ENCODE measurements at places on chromosomes 16 and 17.

DNA sequence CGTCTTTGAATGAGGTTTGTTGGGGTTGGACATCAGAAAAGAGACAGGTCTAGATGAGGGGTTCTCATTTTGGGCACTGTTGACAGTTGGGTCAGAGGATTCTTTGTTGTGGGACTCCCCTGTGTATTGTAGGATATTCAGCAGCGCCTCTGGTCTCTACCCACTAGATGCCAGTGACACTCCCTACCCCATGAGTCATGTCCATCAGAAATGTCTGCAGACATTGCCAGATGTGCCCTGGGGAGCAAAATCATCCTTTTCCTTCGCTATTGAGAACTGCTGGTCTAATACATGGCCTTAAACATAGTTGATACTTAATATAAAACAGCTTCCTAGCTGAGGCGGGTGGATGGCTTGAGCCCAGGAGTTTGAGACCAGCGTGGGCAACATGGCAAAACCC, 3.1 kb downstream of the ABAT start:
- no peak for DNase-seq

DNA sequence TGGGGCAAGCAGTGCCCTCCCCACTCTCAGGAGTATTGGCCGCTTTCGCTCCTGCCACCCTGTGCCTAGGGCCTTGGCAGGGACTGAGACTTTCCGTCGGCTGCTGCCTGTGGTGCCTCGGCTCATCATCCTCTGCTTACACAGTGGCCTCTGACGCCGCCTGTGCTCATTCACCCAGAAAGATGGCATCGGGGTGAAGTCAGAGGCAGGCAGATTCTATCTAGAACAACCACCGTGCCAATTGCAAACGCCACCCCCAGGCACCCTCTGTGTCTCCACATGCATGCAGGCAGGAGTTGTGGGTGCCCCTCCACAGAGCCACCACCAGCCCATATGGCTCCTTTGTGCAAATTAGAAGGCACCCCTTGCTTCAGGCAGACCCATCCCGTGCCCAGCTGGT, 154.2 kb upstream of the GSE1 start:
- no peak for DNase-seq

GRCh38 chr16:51442141-51442870, 291.2 kb upstream of the SALL1 start:
- DNase-seq: no peak

DNA sequence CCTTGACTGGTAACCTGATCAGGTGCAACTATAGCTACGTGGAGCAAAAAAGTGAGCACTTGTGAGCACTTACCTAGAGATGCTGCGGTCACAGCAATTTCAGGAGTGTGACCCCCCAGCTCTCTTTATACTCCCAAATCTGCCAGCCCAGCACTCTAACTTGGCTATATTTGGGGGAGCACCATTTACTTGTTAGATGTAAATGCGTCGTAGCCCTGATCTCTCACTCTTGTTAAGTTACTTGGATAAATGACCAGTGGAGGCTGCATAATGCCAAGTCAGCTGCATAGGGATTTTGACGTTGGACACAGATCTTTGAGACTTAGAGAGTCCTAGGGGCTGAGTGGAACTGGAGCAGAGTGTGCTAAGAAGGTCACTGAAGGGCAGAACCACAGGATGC, at the start of gene MYH13:
TSS of gene MYH13 (minus strand) at position 101 of the 400 bp plus-strand sequence. CDS start 8,476 bp downstream, outside the sequence.
- DNase-seq: no peak

- no peak for DNase-seq
Measured at GRCh38 chr17:3647769-3648555, 11.4 kb downstream of the CTNS start.

GRCh38 chr16:22926105-22926751, 112.3 kb downstream of the HS3ST2 start:
- DNase-seq: no peak

GRCh38 chr16:14011001-14011400, 60.1 kb upstream of the MRTFB start:
- DNase-seq: no peak

GRCh38 chr16:31356566-31357323, 1.8 kb downstream of the ITGAX start:
- no peak for DNase-seq

DNA sequence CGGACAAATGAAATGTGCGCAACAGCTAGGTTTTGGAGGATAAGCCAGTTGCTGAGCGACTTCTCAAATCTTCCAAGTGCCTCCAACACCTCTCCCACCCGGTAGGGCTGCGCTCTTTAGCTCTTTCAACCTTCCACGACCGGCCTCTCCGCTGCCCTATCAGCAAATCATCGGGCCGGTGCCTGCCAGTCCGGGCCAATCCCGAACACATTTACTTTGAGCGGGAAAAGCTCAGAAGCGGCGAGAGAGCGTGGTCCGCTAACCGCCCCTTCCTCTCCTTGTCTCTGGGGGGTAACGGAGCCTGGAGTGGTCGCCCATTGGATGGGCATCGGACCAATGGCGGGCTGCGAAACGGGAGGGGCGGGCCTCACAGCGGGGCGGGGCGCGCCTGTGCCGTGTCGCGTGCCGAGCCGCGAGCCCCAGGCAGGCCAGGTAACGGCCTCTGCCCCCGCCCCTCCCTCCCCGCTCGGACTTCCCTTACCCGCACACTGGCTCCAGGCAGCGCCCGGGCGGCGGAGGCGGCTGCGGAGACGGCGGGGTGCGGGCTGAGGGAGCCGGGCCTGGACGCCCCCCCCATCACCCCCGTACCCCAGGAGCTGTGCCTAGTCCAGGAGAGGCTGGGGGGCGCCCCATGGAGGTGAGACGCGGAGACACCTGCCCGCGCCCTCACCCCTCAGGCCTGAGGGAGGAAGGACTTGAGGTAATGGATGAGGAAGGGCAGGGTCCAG, at the start of gene MEIOC:
TSS of gene MEIOC (plus strand) at position 486 of the 728 bp plus-strand sequence. CDS start at position 632, 146 bp downstream.
- DNase-seq: no peak

- no peak for DNase-seq
Measured at GRCh38 chr17:35731239-35731916, at the start of gene RASL10B. TSS of gene RASL10B (plus strand) at chr17:35731639. CDS start at chr17:35735185, 3,546 bp downstream.

- no peak for DNase-seq
Measured at GRCh38 chr17:57477522-57478362, 221.4 kb downstream of the MSI2 start.

- no peak for DNase-seq
Measured at GRCh38 chr17:43359469-43360110, 39.2 kb upstream of the ARL4D start.

GRCh38 chr16:86018487-86018886, 119.5 kb downstream of the IRF8 start:
- no peak for DNase-seq

DNA sequence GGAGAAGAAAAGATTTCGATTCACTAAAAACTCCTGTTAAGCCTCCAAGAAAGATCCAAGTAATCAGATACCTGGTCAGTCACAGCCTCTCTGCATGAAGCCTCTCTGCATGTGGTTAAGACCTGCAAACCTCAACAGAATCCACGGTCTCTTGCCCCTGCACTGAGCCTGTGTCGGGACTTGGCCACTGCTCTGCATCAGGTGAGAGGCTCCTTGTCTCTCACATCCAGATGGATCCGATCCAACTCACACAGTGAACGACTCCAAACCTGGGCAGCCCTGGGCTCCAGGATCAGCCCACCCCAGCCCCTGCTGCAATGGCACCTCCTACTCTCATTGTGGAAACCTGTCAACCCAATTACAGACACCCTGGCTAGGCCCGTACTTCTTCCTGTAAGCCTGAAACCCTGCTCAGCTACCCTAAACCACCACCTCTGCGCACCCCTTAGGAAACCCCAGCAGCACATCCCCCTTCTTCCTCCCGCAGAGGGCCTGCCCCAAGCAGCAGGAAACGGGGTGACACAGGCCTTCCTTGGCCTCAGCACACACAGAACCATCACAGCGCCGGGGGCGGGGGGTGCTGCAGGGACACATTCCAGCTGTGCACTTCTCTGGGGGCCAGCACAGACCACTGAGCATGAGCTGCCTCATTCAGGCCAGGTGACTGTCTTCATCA, 129.5 kb downstream of the ANKRD11 start:
- no peak for DNase-seq

GRCh38 chr16:57284209-57284951, at the start of gene PLLP:
TSS of gene PLLP (minus strand) at chr16:57284672. CDS start at chr16:57284540, 132 bp downstream.
- no peak for DNase-seq

DNA sequence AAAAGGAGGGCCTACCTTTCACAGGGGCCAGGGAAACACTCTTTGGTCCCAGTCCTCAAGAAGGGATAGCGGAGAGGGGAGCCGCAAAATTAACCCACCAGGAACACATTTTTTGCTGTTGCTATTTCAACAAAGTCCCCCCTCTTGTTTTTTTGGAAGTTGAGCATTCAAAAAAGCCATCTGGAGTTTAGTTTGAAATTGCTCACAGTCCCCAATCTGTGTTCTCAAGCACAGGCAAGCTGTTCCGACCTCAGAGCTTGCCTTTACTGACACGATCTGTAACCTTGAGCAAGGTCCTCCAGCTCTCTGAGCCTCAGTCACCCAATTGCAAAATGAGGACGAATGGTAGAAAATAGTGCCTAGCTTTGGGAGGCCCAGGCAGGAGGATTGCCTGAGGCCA, 131.1 kb downstream of the ZNF423 start:
- no peak for DNase-seq

- no peak for DNase-seq
Measured at GRCh38 chr16:4239682-4240175, 2.2 kb downstream of the SRL start.

DNA sequence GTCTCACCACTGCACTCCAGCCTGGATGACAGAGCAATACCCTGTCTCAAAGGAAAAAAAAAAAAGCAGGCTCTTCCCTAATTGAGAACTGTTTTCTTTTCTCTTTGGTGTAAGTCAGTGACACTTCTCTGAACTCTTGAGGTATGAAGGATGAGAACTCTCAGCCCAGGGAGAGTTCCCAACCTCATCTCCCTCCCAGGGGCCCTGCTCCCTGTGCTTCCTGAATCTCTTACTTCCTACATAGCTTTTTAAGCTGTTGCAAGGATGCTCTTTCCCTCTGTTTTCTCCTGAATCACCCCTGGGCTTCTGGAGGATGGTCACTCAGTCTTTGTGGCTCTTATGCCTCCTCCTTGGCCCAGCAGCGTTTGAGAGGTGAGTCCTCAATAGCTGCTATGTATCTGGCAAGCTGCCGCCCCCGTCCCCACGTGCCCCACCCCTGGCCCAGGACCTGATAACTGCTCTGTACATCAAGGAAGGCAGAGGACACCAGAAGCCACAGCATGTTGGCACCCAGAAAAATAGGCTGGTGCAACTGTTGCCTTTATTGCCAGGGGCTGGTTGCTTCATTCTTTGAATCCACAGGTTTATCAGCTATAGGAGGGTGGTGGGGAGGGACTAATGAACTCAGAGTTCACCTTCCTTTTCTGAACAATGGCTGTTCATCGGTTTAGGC, 24.0 kb downstream of the IGF2BP1 start:
- DNase-seq: no peak

- no peak for DNase-seq
Measured at GRCh38 chr17:9755083-9755482, 36.3 kb downstream of the DHRS7C start.

DNA sequence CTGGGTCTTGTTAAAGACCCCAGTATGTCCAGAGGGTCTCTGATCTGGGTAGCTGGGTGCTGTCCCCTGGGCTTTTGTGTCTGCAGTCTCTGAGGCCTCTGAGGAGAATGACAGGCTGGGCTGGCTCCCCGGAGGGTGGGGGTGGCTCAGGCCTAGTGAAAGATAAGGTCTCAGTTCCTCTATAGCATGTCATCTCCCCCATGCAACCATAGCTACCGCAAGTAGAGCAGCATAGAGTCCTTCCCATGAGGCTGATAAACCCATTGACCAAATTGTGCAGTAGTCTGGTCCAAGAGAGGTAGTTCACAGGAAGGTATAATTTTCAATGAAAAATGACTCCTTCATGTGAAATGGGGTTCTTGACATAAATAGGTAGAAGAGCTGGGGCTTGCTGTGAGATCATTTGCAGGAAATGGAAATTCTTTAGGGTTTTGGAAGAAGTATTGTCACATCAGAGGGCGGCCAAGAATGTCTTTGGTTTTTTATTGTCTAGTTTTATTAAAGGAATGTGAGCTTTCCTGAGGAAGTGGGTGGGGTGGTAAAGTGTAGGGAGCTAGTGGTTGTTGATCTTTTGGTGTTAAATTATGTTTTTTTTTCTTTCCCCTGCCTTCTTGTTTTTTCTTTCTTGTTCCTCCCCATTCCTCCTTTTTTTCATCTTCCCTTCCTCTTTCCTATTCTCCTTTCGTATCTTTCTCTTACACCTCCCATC, 21.0 kb downstream of the SLC7A6OS start:
- no peak for DNase-seq

DNA sequence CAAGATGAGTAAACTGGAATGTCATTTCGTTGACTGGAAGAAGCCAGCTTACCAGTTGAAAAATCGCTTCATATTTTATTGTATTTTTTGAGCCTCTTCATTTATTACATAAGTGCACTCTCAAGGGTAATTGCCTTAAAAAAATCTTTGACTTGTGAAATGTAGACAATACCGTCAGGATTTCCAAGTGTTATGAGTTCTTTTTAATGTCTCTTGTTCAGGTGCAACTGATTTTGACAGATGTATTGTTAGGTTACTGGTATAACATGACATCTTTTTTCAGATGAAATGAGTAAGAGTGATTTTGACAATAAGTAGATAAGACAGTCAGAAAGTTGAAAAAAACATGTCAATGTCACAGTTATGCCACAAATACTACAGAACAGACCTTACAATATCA, 169.1 kb downstream of the CNTNAP4 start:
- no peak for DNase-seq

DNA sequence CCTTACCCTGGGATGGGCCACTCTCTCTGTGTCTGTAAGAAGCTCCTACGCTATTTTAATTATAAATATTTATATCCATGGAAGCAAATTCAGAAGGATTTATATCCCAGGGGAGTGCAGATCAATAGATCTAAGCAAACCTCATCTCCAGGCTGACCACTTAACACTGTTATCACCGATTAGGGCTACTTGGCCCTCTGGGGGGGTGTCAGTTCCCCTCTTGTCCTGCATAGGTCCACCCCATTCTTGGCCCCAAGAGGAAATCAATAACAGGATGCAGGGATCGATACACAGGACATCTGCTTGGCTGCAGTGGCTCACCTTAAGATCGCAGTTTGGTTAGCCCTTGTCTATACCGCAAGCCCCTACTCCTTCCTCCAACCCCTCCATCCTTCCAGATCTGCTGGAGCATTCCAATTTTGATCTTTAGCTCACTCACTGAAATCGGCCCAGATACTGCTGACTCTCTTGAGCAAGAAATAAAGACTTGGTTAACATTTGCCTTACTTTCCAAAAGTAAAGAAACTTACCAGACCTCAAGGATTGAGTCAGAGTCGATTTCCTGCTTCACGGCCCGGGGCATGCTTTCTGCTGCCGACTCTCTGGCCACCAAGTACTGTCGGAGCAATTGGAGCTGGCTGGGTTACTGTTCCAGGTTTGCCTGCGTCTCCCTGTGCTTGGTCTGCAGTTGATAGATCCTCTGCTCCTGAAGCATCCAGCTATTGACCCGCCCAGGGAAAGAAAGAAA, 112.3 kb upstream of the PMFBP1 start:
- no peak for DNase-seq

DNA sequence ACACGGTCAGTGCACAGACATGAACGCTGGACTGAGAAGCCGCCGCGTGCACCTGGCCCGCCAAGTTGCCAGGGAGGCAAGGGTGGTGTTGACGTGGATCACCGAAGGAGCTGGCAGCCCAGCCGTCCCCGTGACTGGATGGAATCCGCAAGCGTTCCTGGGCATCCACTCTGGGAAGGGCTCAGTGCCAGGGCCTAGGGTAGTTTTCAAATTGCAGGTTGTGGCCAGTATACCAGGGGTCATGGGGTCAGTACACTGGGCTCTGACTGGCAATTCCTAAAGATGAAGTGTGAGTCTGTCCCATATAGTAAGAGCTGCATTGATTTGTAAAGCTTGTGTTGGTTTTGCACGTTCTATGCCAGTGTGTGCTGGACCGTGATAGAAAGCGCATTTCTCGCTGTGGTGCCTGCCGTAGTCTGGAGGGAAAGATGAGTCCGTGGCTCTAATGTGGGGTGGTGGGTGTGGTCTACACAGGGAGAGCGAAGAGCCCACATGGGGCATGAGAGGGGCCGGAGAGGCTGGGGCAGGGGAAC, 21.1 kb upstream of the METRNL start:
- DNase-seq: no peak

Measured in NCI-H1417 treated with DMSO at 0.1 percent for 48 hours (cell line).